ENCODE measurements at places on chromosomes 3 and 15.
A peak's percentile ranks its signal among the peaks of the same experiment; 100 is the strongest.

DNA sequence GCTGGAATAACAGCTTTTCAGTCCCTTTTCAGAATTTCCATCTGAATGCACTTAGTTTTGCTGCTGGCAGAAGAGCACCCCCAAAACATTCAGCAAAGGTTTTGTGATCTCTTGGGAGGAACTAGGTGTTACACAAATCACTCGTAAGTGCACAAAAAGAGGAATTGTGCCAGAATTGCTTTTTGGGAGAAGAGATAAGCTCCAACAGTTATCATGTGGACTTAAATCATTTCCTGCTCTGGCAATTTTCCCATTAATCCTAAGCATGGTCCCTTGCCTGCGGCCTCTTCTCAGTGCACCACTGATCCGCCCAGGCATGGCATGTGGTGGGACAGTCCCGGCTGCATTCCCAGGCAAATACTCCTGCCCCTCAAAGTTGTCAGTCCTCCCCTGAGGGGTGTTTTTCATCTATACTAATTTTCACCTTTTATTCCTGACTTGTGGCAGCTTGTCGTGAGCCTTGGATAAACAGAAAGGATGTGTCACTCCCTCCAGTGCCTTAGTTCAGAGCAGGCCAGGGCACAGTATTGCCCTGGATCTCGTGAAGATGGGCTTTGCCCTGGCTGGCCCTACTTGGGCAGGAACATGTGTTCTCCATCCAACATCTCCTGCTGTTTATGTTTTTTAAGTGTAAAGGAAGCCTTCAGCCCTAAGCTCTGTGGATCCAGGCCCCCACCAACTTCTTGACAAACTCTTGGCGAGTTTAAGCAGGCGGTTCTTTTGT is 44.6 kb upstream of the VILL start:
- DNase-seq: no peak
- no peak overlapping the region for H3K4me3 ChIP-seq

DNA sequence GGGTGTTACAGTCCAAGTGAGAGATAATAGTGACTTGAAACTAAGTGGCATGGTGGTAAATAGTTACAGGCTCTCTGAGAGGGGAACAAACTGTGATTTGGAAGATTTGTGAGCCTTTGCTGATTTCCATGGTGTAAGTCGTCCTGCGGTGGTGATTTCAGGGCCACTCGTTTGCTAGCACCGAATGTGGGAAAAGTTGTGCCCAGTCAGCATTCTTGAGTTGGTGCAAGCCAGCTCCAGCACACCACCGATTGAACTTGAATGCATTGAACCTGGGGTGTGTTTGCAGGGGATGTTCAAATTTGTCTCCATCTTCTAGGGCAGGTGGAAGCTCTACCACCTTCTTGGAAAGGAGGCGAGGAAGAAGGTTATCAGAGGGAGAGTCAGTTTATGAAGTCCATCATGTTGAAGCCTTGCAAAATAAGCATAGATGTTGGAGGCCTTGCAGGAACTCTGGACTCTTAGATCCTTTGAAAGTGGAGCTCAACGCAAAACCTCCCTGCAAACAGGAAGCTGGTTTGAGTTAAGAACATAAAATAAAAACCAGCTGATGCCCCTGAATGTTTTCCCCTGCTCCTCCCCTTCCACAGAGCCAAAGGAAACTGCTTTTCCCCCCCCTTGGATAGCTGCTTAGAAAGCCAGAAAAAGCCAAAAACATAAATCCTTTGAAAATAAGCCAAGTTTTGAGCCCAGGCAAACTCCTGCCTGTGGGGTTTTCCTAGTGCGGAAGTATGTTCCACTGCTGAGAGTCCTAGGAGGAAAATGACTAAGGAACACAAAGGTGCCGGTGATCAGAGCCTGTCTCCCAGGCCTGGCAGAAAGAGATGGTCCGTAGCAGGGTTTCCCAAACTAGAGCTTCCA is 21.9 kb downstream of the MAPKBP1 start:
- no peak overlapping the region for H3K4me3 ChIP-seq
- H3K4me1 ChIP-seq: peaks cover 10% of the 10 kb centered on the region
- DNase-seq: no peak
- H3K27me3 ChIP-seq: no peaks in the 10 kb centered on the region

DNA sequence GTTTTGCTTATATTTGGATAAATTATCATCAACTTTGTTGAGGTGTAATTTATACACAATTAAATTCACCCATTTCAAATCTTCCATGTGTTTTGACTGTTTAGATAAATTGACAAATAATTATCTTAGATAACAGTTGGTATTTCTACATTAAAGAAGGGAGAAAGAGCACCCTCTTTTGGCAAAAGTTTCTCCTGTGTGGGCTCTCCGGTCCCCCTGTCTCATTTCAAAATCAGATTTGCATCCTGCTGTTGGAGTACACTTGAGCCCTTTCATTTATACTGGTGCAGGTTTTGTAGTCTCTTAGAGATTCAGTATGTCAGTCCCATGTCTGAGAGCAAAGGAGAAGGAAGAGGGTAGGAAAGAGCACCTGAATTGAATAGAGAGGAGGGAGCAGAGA is 49.4 kb downstream of the NKIRAS1 start:
- H3K4me1 ChIP-seq: peaks cover 27% of the 10 kb centered on the region
- H3K27me3 ChIP-seq: no peaks in the 10 kb centered on the region
- peaks cover 10% of the 10 kb centered on the region for H3K36me3 ChIP-seq
- H3K4me3 ChIP-seq: no peak overlapping the region
- DNase-seq: no peak

DNA sequence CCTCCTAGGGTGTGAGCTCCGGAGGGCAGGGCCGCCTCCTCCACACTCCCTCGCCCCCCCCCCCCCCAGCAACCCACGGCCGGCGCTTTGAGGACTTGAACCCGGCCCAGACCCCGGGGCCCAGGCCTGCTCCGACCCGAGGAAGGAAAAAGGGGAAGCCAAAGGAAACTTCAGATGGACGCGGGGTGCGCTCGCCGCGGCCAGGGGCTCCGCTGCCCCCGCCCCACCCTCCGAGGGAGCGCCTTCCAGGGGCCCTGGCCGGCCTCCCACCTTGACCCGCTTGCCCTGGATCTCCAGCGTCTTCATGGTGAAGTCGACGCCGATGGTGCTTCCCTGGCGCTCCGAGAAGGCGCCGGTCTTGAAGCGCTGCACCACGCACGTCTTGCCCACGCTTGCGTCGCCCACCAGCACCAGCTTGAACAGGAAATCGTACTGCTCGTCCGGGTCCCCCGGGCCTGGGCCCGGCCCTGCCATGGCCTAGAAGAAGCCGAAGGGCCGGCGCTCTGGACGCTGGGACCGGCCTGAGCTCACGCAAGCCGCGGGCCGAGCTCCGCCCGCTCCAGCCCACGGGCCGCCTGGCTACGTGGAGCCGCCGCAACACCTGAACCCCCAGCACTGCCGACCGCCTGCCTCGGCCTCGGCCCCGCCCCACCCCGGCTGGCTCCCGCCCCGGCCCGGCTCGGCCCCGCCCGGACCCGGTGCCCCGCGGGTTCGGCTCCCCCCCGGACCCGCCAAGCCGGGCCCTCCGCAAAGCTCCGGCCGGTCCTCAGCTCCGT is 400 bp downstream of the RAB43 start:
- no peak overlapping the region for H3K27ac ChIP-seq
- H3K4me3 ChIP-seq: peak overlapping the region; percentile 89
- no peak for DNase-seq
- H3K36me3 ChIP-seq: peaks cover 8% of the 10 kb centered on the region
- no peaks in the 10 kb centered on the region for H3K27me3 ChIP-seq
- peaks cover 32% of the 10 kb centered on the region for H3K4me1 ChIP-seq

- no peak for DNase-seq
- peaks cover 6% of the 10 kb centered on the region for H3K36me3 ChIP-seq
- H3K4me3 ChIP-seq: no peak overlapping the region
- no peak overlapping the region for H3K27ac ChIP-seq
- H3K4me1 ChIP-seq: no peaks in the 10 kb centered on the region
- peaks cover 10% of the 10 kb centered on the region for H3K27me3 ChIP-seq
Observed at GRCh38 chr15:67873777-67874176, 33.9 kb upstream of the RNU6-1 start.

DNA sequence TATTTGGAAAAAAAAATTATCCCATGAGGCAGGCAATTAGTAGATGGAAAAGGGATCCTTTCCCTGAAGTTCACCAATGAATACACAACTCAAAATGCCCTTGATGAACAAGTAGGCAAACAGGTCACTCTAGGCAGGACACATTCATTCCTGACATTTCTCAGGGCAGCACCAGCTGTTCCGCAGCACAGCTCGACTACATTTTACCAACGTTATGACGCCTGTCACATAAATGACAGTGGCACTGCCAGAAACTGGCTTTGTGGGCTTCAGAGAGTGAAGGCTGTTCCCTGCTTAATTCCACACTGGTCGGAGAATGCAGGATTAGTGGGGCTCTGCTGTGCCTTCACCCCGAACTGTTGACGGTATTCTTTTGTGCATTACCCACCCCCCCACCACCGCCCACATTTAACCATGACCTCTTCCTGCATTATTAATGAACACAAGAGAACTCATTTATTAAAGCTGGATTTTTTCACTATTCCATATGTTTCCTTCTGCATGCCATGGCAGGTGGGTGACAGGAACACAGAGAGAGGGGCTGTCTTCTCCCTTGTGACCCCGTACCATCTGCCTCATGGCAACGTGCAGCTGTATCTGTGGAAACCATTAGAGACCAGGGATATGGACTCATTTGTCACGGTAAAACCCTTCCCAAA is 197.6 kb downstream of the PDZRN3 start:
- H3K27ac ChIP-seq: no peak overlapping the region
- H3K4me3 ChIP-seq: no peak overlapping the region
- H3K4me1 ChIP-seq: no peaks in the 10 kb centered on the region

DNA sequence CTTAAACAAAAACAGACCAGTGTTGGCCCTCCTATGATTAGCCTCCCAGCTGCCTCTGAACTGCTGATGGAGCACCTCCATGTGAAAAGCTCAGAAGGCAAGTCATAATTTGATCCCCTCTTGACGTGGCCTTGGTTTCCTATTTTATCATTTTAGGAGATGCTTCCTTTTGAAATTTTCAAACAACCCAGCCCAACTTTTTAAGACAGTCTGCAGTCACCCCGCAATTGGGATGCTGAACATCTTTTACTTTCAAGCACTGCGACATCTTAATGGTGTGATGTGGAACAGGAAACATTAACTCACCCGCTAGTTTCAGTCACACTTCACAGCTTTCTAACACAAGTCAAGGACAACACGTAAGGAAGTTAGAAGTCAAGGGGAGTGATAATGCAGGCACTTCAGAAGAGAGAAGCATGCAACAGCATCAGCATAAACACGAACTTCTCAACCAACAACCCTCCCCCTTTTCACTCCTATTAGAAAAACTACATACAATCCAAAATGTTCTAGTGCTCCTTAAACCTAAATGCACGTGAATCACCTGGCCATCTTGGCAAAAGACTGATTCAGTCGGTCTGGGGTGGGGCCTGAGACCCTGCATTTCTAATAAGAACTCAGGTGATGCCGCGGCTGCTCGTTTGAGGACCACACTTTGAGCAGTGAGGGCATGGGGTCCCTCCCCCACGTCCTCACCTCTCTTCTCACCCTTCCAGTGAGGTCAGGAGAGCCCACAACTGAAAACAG is 161.5 kb downstream of the FOXP1 start:
- H3K27ac ChIP-seq: peak overlapping the region; percentile 100
- peaks cover 3% of the 10 kb centered on the region for H3K36me3 ChIP-seq
- peak overlapping the region; percentile 77 for H3K4me3 ChIP-seq

- no peak overlapping the region for H3K4me3 ChIP-seq
- peaks cover 10% of the 10 kb centered on the region for H3K4me1 ChIP-seq
- H3K36me3 ChIP-seq: peaks cover 22% of the 10 kb centered on the region
- no peak overlapping the region for H3K27ac ChIP-seq
- DNase-seq: no peak
- H3K27me3 ChIP-seq: no peaks in the 10 kb centered on the region
Observed at GRCh38 chr3:114899186-114899931, 247.7 kb downstream of the ZBTB20 start.

DNA sequence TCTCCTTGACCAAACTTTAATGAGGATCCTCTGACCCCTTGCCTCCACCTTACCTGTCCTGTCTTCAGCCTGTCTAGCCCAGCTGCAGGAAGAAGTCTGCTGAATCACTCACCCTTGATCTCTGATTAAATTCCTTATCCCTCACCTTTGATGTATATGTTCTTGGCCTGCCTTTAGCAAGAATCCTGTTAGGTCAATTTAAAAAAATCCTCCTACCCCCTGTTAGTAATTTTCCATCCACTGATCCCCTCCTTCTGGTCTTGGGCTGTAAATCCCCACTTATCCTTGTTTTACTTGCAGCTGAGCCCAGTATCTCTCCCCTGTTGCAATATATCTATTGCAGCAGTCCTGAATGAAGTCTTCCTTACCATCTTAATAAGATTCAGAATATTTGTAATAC is 39.0 kb downstream of the MYH15 start:
- no peaks in the 10 kb centered on the region for H3K27me3 ChIP-seq
- no peak for DNase-seq
- no peaks in the 10 kb centered on the region for H3K36me3 ChIP-seq
- H3K27ac ChIP-seq: no peak overlapping the region
- no peak overlapping the region for H3K4me3 ChIP-seq

DNA sequence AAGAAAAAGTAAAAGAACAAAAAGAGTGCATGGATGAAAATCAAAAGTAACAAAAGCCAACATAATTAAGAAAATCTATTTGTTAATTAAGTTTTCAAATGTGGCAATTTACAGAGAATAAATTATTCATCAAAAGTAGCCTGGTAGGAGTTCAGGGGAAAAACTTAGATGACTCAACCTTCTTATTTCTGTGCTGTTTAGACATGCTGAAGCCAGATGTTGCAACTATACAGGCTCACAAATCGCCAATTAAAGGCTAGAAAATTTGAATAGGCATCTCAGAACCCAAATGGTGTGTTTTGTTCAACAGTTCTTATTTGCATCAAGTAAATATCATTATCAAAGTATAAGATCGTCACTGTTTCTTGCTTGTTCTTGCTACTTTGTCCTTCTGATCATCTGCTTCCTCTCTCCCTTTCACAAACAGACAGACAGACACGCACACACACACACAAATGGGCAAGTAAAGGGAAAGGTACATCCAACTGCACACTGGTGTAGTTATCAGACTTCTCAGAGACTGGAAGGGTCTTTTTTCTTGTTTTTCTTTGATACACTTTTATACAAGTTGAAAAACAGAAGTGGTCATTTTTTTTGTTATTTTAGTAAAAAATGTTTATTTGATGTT is 572.2 kb downstream of the MECOM start:
- no peaks in the 10 kb centered on the region for H3K36me3 ChIP-seq
- no peak overlapping the region for H3K27ac ChIP-seq
- DNase-seq: no peak
- no peak overlapping the region for H3K4me3 ChIP-seq

DNA sequence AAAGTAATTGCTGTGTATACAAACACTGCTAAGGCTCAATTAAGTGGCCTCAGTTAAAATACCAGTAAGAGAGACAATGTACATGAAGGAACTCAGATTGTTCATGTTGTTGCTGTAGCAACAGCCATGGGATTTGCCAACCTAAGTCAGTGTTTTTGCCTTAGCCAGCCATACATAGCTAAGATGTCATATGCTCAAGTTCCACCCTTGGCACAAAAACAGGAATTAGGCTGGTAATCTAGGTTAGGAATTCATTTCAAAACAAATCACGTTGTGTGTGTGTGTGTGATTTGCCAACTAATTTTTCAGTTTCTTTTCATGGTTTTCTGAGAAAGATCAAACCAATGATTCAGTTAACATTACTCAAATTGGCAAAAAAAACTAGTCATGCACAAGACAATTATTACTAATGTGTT is 143.7 kb upstream of the KCNMB2 start:
- no peak overlapping the region for H3K27ac ChIP-seq
- DNase-seq: no peak
- no peaks in the 10 kb centered on the region for H3K36me3 ChIP-seq
- peaks cover 3% of the 10 kb centered on the region for H3K27me3 ChIP-seq
